ENCODE measurements at places on chromosomes 2 and 18.

- DNase-seq = no peak
These were observed 12.3 kb downstream of the SNED1 start for GRCh38 chr2:241010531-241011295.

DNA sequence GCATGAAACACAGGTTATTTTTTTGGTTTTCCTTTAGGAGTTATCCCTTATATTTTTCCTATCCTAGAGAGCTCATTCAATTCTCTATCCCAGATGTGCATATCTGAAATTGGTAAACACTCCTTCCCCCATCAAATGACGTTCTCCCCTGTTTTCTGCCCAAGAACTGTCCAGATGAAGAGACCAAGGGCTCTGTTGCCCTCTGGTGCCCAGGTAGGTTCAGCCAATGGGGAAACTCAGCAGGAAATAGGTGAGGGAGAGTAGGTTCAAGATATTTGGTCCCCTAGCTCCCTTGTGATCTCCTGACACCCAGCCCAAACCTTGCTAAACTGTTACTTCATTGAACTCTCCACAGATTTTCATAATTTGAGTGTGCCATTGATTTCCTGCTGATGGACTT is 14.1 kb upstream of the INO80C start:
- DNase-seq = no peak

DNA sequence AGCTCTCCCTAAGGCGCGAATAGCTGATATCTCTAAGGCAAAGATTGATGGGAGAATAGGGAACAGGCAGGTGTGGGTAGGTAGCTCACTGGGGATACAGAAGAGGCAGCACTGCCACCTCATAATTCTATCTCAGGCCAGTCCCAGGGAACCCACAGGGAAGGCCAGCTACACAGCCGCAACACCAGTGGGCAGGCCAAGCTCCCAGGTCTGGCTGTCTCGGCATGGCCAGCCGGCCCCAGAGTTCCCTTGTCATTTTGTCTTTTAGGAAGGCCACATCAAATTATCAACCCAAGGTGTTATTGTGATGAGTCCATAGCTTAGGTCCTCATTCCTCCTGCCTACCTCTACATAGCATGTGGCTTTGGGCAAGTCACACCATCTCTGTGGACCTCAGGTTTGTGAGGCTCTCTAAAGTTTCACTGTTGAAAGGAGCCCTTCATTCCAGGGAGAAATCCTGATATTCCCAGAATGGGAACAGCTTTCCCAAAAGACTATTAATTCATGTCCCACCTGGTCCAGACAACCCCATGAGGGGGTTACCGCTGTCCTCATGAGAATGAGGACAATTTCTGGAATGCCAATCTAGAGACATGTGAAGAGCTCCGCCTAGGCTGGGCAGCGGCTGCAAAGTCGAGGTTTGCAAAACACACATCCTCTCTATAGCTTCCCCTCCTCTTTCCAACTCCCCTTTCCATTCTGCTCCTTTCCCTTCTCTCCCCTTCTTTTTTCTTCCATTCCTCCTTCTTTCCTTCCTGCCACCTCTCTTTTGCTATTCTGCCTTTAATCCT is 287.1 kb upstream of the ID2 start:
- DNase-seq = no peak

DNA sequence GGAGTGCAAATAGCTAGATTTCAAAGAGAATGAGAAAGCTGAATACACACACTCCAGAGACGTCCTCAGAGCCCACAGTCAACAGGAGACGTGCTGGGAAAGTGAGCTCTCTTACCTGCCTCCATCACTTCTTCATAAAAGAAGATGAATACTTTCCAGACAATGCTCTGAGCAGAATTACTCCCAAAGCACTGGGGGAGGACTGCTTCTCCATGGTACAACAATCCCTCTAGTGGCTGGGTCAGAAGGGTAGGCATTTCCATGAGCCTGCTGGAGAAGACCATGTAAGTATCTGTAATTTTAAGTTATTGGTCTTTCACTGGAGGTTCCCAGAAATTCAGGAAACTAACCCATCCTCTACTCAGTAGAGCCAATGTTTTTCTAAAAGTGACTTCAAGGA is 190.3 kb downstream of the RBM43 start:
- DNase-seq = peak; percentile 53

GRCh38 chr2:121664086-121664485 is 14.8 kb upstream of the CLASP1 start:
- DNase-seq = no peak

DNA sequence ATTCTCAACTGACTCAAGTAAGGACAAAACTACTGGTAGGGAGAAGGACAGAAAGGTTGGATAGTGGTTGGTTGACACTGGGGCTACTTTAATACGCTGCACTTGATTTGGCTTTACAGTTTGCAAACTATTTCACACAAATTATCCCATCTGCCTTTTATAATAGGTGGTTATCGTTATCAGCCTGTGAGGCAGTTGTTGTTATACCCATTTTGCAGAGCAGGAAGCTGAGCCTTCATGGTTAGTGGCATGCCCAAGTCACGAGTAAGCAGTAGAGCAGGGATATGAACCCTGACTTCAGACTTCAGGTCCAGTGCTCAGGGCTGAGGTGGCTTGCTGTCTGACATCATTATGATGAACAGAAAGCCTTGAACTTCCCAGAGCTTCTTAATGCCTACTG is 5.3 kb downstream of the CTIF start:
- no peak for DNase-seq

GRCh38 chr2:86492048-86492453 is 50.9 kb downstream of the KDM3A start:
- no peak for DNase-seq

GRCh38 chr18:55906536-55906935 is 318.5 kb upstream of the TCF4 start:
- no peak for DNase-seq

GRCh38 chr2:17822445-17823117 is 6.3 kb downstream of the MSGN1 start:
- DNase-seq = peak; percentile 64

- no peak for DNase-seq
These were observed 108.6 kb downstream of the C1D start for GRCh38 chr2:67954093-67954748.

DNA sequence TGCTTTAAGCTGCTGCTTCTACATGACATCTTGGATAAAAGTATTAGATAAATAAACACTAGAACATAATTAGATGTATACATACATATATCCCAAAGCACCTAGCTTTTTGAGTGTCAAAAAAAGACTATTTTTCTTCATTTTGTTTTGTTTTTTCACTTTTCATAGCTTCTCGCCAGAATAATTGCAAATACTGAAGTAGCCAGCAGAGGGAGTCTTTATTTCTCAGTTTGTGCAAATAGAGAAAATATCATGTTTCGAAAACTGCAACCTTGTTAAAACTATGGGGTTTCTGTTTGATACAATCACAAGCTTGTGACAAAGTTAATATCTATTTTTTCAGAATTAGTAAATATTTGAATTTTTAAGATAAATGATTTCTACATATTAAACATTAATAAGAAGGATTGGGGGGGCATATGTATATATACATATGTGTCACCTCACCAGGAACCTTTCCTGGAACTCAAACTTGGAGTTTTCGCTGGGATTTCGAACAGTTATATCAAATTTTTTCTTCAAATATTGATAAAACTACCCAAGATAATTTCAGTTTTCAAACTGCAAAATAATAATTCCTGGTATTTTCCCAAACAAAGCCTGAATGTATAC is 61.0 kb downstream of the GRB14 start:
- peak; percentile 22 for DNase-seq

GRCh38 chr2:146992057-146992456 is 852.8 kb upstream of the ACVR2A start:
- no peak for DNase-seq

DNA sequence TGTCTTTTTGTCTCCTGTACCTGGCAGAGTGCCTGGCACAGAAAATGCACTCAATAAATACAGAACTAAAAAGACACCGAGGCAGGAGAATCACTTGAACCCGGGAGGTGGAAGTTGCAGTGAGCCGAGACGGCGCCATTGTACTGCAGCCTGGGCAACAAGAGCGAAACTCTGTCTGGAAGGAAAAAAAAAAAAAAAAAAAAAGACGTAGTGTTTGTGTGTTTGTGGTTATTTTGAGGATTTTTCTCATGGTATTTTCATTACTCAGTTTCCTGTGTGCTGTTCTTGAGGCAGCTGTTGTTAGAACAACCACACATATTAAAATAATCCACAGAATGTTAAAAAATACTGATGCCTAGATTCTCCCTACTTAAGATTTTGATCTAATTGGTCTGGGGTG is 519.2 kb upstream of the SPHKAP start:
- no peak for DNase-seq

DNA sequence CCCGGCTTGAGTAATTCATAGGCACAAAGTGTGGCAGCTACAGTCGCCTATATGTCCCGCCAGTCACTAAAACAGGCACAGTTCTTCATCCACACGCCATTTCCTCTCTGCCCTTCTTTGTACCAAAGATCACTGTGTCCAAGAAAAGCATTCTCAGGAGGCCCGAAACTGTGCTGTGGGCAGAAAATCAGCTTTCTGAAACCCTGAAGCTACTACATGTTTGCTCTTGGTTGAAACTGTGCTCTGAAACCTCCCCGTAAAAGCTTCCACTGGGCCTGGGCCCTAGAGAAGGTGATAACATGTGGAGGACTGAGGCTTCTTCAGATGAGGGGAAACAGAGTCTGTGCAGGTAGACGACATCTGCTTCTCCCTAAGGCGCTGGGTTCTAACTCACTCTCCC is 75.6 kb upstream of the ID2 start:
- DNase-seq = no peak

DNA sequence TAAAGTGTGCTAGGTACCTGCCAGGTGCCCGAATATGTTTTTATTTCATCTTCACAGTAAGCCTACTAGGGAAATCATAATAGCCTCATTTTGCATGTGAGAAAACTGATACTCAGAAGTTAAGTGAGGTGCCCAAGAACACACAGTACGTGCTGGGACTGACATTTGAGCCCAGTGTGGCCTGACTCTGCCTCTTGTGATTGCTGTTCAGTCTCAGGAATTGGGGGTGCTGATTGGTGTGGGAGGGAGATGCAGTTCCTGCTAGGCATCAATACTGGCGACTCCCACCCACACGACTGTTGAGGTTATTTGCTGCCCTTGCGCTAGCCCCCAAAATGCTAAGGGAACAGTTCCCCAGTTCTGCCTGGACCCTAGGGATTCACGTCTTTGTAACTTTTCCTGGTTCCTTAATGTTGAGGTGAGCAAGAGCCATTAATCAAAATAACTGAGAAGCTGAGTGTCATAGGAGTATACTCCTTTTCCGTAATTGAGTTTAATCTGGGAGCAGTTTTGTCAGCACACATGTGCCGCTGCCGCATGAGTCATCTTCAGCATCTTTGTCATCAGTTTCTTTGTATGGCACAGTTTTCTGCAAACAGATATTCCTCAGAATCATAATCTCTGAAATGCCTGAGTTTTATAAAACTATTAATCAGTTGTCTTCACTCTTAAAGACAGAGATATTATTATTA is 120.7 kb downstream of the NCK2 start:
- DNase-seq = no peak

GRCh38 chr18:48868468-48869466 is 82.0 kb downstream of the SMAD7 start:
- no peak for DNase-seq

- no peak for DNase-seq
These were observed 76.9 kb downstream of the CRIM1 start for GRCh38 chr2:36432479-36432878.

GRCh38 chr18:78330766-78331165 is 648.9 kb upstream of the SALL3 start:
- DNase-seq = no peak

DNA sequence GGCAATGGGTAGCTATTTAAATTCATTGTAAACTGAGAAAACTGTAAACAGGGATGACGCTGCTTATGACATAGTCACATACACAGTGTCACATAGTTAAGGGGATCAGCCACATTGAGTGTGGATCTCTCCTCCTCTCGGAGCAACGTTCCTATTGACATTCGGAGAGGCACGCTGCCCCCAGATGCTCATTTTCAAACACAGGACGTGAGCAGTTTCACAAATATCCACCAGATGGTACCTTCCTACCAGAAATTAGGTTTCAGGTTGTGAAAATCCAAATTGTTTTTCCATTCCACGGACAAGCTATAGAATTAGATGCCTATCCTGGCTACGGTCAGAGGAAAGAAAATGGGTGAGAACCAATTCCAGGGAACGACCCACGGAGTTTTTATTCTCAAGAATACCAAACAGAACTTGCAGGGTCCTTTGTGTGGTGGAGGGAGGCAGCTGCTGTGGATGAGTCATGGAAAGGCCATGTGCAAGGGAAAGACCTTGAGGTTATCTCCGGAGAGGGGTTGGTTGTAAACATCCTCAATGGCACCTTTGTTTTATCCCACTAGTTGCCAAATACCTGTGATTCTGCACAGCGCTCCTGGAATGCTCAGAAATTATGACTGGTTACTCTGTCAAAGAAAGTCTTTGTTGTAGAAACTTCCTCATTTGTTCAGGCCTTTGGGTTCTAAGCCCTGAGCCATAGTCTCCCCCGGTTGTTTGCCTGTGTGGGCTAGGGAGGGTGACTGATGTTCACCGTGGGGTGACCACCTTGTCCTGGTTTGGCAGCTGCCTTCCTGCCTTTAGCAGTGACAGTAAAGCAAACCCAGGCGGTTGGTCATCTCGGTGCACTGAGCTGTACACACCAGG is 88.0 kb downstream of the ACTR3 start:
- peak; percentile 40 for DNase-seq

GRCh38 chr18:49639643-49640391 is 78.0 kb downstream of the LIPG start:
- no peak for DNase-seq

DNA sequence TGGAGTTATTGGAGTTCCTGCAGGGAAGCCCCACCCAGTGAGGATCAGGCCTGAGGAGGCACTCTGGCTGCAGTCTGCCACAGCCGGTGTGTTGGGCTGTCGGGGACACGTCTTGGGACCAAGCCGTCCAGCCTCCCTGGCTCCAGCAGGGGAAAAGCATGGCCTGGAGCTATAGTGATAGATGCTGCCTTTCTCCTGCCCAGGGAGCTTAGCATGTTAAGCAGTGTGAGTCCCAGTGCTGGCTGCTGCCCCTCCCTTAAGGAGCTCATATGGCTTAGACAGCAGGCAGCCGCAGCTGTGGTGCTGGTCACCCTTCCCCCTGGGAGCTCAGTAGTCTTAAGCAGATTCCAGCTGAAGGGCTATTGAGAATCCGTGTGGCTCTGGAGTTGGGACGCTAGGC is 78.9 kb downstream of the CERS6 start:
- DNase-seq = no peak

DNA sequence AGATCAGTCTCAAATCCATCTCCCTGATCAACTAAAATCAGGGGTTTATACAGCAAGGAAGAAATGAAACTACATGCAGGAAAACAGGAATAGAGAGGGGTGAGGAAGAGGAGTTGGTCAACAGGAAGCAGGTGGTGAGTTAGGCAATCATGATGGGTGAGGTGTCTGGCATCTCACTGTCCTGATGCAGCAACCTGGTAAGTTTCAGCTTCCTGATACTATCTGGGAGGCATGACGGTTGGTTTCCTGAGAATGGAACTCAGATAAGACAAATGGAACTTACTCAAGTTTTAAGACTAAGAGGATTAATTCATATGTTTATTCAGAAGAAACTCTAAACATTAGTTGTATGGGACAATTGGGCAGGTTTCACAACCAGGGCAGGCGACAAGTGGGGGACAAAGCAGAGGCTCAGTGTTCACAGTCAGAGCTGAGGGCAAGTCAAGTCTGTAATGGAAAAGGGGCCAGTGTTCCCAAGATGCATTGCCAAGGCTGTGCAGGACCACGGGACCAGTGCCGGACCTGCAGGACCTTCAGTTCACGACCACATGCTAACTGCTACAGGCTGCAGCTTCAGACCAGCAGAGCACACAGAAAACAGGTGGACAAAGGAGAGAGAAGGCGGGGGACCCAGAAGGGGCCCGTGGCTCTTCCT is 17.7 kb upstream of the GALM start:
- DNase-seq = no peak

- no peak for DNase-seq
These were observed 104.4 kb downstream of the OSBPL1A start for GRCh38 chr18:24293254-24293653.

GRCh38 chr18:36769172-36769571 is 59.6 kb downstream of the TPGS2 start:
- no peak for DNase-seq
